ENCODE measurements at places on chromosomes 7 and 10.

- no peak for DNase-seq
Observed at GRCh38 chr7:71308096-71308495, 176.2 kb downstream of the GALNT17 start.

DNA sequence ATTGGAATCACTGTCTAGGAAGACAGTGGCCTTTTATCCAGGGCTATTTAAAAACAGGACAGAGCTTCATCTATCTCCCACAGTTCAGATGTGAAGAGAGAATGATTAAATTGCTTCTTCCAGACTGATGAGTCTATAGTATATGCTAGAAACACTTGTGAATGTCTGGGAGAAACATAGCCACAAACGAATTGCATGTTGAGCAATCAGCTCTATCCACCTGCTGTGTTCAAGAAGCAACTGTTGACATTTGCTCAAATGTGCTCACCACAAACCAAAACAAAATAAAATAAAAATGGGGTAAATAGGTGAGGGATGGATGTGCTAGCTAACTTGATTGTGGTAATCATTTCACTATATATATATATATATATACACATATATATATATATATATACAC, 195.1 kb downstream of the HECW1 start:
- DNase-seq, result no peak

DNA sequence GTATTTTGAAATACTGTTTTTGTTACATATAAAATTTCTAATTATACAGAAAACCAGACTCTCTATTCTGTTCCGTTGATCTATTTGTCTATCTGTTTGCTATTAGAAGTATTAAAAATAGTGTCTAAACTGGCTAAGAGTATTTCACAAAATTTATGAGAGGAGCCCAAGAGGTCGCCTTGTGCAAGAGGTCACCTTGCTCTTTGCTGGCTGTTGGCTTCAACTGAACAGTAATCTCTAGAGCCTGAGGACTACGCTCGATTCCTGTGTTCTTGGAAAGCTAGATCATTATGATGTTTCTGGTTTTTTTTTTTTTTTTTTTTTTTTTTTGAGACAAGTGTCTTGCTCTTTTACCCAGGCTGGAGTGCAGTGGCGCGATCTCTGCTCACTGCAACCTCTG, 428.6 kb downstream of the LRMDA start:
- no peak for DNase-seq

- no peak for DNase-seq
Observed at GRCh38 chr7:22137466-22137865, 191.8 kb upstream of the CDCA7L start.

DNA sequence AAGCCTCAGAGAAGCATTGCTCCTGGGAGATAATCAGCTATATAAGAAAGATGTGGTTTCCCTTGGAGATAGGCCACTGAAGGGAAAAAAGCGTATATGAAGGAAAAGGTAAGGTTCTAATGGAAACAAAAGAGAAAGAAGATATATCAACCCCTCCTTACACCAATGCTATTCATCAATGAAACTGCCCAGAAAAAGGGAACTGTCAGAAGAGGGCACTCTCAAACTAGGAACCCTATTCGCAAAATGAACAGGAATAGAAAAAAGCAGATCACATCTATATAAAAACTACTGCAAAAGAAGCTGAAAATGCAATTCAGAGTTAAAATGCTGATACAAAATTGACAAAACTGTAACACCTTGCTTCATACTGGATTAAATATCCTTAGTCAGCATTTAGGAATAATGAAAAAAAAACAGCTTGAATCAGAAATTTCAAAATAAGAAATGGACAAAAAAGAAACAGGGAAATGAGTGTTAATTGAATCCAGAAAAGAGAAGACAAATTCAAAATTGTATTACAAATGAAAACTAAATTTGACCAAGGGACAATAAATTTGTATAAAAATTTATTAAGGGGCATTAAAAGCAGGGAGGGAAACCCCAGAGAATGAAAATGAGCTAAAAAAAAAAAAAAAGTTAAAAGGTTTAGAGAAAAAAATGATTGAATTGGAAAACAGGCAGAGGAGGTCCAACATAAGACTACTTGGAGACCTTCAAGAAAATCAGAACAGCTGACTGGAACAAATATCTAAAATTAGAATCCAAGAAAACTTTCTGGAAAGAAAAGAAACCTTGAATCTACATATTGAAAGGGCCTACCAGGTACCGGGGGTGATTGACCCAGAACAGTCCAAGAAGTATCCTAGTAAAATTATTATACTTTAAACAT, 17.9 kb downstream of the NHLRC2 start:
- no peak for DNase-seq
